Activated T-helper 9 cell treated with anti-CD3 and anti-CD28 coated beads, Interleukin-2, amount 50 U/mL, for 16 hours (primary cell): ENCODE measurements at places on chromosomes 7 and 10.

- no peak for DNase-seq
Measured at GRCh38 chr7:29139191-29139590, 7.1 kb downstream of the CPVL start.

DNA sequence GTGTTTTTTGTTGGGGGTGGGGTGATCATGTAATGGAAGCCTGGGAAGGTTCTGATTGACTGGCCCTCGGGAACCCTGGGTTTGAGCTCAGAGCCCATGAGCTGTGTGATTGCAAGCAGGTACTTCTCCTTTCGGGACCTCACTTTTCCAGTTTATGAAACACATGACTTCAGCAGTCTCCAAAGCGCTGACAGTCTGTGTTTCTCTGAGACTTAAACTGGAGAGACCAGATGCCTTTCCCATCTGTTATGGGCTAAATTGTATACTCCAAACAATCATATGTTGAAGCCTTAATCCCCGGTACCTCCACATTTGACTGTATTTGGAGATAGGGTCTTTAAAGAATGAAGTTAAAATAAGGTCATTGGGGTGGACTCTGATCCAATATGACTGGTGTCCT lies 493.6 kb downstream of the GALNT17 start:
- no peak for DNase-seq

DNA sequence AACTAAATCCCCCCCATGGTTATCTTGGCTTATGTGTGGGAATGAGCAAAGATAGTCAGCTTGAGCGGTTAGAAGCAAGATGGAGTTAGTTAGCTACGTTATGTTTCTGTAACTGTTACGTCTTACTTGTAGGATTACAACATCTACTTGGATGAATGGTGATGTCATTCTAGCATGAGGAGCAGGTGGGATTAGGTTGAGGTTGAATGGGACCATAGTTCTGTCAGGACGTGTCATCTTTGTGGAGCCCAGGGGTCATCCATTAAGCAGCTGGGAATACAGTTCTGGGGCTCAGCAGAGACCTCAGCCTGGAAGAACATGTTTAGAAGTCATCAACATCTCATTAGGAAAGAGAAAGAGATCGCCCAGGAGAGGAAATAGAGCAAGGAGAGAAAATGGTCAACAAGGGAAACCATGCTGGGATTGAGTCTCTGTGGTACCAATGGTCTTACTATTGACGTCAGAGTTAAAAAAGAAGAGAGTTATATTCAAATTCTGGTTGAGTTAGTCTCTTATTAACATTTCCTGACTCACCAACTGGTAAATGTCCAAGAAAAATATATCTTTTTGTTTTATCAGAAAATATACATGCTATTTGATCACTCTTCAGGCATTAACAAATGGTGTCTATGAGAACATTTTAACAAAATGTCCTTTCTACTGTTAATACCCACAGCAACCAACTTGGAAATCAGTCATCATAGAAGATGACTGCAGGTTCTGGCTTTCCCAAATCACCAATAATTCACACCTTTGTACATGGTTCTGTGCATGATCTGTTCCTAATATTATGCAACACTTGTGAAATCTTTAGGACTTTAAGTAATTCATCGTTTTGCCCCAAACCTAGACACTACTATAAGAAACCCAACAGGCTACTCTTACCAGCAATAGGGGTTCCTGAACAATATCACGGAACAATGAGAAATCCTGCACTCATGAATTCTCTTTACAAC lies 96.9 kb downstream of the KIAA1217 start:
- no peak for DNase-seq

DNA sequence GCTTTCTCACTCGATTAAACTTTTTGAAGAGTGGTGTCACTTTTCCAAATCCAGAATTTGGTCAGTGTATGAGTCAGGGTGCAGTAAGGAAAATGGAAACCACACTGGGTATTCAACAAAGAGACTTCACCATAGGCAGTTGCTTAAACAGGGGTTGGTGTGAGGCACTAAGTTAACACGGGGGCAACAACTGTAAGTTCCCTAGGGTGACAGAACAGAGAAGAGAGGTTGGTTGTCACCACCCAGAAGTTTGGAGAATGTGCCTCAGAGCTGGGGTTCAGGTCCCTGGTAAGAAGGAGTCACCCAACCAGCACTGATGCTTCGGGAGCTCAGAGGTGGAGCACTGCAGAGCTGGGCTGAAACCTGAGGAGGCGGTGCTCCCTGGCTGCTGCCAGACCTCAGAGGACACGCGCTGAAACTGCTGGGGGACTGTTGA lies 170.4 kb downstream of the ARID5B start:
- no peak for DNase-seq
